ENCODE measurements at places on chromosomes 3 and 15.

- no peak for DNase-seq
Observed at GRCh38 chr3:69902386-69902785, 97.1 kb upstream of the SAMMSON start.

- peak; percentile 63 for DNase-seq
Observed at GRCh38 chr3:128385080-128385832, 81.4 kb downstream of the DNAJB8 start.

DNA sequence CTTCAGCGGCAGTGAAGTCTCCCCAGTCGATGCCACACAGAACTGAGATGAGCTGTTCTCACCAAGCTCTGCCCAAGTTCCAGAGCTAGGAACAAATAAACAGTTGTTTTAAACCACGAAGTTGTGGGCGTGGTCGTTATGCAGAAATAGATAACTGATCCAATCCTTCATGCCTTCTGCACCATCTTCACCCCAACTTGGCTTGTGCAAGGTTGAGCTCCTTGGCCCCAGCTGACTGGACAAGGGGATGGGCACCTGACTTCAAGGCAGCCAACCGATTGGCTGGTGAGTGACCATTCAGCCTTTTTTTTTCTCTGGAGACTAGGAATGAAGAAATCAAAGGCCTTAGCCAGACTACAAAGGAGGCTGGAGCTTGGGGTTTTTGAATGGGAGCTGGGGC is 23.9 kb downstream of the LINGO1 start:
- DNase-seq: no peak

GRCh38 chr15:51303462-51303980 is 34.9 kb downstream of the CYP19A1 start:
- DNase-seq: no peak

DNA sequence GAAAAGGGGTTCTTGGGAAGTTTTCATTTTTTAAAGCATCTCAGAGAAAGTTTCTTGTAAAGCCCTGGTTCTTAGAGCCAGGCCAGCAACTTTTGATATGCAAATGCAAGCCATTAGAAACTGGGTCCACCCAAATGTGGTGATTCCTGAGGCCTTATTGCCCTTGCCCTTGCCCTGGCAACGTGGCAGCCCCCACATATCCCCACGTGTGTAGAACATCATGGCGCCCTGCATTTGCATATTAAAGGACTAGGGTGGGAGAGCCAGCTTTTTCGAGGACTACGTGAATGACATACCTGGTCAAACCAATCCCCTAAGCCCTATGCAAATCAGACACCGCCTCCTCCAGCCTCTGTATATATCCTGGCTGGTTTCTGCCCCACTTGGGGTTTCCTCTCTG is 314.9 kb upstream of the NECTIN3 start:
- no peak for DNase-seq

DNA sequence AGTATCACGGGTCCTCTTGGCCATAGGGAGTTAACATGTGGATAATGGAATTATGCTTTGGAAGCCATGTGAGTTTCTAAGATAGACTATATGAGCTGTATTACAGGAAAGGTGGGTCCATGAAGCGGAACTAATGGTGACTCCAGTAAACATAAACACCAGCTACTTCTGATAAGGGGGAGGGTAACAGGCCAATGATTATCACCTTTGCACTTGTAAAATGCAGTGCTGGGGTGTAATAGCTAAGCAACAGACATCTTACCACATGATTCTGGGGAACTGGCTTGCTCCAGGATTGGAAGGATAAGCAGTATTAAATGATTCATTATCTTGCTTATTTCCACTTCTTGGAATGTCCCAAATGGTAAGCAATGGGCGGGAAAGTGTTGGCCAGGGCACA is 61.4 kb upstream of the CD47 start:
- no peak for DNase-seq

DNA sequence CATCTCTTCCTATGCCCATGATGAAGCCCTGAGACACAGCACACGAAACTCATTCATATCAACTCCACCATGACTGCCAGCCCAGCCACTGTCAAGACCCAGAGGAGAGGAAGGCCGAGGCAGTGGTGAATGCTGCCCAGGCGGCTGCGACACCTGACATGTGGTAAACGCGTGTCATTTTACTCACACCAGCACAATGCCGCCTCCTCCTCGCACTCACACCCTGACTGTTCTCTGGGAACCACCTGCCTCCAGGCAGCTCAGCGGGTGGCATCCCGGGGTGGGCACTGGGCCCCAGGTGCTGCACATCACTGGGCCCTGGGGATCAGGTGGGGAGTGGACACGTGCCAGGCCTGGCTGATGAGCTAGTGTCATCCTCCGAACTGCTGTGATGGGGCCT is 21.5 kb downstream of the KLHL25 start:
- DNase-seq: no peak

GRCh38 chr3:123282461-123282860 is 80.7 kb downstream of the SEC22A start:
- no peak for DNase-seq

DNA sequence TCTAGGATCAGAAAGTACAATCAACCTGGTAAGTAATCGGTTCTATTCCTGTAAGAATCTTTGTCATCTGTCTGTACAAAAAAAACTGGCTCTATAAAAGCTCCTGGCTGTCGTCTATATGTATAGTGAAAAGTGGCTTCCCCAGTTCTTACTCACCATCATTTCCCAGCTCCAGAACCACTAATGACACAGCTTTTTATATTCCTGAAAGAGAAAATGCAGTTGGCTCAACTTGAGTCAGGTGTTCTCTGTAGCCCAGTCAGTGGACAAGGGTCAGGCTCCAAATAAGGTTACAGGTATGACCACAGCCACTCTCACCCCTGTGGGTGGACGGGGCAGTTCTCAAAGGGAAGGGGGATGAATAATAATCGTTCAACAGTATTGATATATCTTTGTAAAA is 85.1 kb downstream of the AP4E1 start:
- no peak for DNase-seq

GRCh38 chr3:25064681-25065080 is 363.4 kb upstream of the RARB start:
- no peak for DNase-seq

DNA sequence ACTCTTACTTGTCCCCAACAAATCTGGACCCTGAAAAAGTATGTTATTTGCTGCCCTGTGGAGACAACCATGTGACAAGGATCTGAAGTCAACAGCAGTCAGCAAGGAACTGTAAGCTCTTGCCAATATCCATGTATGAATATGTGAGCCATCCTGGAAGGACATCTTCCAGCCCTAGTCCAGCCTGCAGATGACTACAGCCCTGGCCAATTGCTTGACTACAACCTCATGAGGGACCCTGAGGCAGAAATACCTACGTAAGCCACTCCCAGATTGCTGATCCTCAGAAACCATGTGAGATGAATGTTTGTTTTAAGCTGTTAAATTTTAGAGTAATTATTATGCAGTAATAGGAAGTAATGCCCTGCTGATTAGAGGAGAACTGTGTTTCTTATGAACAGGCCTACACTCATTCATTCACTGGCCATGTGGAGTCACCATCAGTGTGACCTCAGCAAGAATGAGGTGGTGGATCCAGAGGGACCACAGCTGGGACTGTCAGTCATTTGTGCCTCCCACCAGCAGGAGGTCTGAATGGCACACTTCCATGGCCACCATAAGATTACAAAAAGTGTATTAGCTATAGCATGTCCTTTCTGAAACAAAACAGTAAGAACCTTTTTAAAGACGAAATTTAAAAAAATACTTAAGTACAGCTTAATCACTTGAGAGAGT is 92.6 kb downstream of the TFDP2 start:
- DNase-seq: peak; percentile 82

DNA sequence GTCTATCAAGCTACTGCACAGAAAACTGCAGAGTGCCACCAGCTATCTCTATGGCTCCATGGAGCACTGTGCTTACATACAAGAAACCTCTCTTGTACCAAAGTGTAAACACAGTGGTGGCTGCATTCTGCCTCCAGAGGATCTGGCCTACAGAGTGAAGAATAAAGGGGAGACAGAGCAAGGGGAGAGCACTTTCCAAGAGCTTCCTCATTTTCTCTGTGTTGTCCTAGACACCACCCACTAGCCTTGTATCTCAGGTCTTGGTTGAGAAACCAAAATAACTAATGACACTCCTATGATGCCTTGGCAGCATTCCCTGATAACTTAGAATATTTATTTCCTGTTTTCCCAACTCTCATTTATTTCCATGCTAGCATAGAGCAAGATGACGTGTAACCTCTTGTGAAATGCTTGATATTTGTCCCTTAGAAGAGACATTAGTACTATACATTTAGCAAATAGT is 56.9 kb upstream of the PHLDB2 start:
- peak; percentile 84 for DNase-seq

GRCh38 chr3:10764259-10765051 is 51.6 kb upstream of the SLC6A11 start:
- DNase-seq: no peak

DNA sequence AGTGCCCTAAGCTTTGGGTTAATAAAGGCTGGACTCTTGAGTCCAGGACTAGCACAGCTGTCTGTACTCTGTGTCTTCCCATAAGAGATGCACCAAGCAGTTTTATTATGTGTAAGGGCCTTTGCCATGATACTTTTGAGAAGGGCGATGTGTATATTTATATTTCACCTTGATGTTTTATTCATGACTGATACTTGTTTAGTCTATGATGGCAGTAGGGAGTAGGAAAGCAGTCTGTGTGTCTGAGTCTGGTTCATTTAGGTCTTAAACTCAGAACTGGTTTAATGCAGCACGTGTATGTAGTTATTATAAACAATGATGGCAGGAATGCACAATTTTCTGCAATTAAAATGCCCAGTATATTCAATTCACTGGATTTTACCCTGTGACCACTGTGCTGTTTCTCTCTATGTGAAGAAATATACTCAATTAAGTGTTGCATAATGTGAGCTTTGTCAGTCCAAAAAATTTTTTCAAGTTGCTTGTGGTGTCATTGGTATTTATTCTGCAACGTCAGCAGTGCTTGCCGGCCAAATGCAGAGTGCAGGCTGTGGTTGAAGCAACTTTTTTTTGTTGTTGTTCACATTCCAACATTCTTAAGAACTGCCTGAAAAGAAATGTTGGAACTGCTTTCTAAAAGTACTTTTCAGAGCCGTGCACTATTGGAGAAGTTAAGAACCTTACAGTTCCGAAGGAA is 423.7 kb upstream of the SEMA6D start:
- DNase-seq: peak; percentile 98

- DNase-seq: peak; percentile 24
Observed at GRCh38 chr3:88150806-88151205, 1.0 kb downstream of the C3orf38 start.

- DNase-seq: peak; percentile 20
Observed at GRCh38 chr3:15606434-15606891, 4.9 kb downstream of the BTD start.

DNA sequence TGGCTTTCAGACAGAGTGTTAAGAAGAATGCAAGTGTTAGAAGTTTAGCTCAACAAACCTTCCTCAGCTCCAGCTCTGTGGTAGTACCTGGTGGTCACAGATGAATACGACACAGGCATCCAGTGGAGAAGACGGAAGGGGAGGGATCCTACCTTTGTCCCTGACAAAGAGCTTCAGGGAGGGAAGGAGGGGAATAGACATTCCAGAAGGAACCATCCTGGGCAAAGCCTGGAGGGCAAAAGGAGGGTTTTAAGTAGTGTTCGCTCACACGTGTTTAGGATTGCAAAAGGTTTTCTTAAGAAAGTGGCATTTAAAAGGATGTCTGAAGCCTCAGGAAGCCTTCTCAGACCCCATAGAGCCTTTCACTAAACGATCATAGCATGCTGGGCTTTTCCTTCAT is 2.8 kb downstream of the CHCHD4 start:
- DNase-seq: no peak

- DNase-seq: no peak
Observed at GRCh38 chr3:187624588-187624987, 45.6 kb downstream of the SST start.

GRCh38 chr15:88181613-88182012 is 74.9 kb downstream of the NTRK3 start:
- no peak for DNase-seq

DNA sequence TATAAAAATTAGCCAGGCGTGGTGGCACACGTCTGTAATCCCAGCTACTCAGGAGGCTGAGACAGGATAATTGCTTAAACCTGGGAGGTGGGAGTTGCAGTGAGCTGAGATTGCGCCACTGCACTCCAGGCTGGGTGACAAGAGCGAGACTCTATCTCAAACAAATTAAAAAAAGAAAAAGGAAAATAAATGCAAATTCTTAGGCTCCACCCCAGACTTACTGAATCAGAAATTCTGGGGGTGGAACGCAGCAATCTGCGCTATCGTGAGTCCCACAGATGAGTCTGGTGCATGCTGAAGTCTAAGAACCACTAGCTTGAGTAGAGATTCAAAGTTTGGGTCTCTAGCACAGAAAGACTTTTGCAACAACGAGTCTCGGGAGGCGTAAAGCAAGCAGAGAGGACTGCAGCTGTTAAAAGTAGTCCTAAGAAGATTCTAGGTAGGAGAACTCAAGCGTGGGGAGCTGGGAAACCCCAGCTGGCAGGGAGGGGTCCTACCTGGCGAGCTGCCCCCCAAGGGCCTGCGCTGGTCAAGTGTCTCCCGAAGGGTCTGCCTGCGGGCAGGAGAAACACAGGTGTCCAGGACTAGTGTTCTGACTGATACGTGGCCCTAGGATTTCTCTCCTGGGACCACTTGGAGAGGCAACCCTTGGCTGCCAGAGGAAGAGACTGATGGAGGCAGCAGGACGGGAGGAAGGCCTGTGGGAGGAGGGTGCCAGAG is 21.9 kb downstream of the CEP19 start:
- no peak for DNase-seq

GRCh38 chr3:73561494-73561893 is 63.2 kb downstream of the PDZRN3 start:
- DNase-seq: peak; percentile 34

DNA sequence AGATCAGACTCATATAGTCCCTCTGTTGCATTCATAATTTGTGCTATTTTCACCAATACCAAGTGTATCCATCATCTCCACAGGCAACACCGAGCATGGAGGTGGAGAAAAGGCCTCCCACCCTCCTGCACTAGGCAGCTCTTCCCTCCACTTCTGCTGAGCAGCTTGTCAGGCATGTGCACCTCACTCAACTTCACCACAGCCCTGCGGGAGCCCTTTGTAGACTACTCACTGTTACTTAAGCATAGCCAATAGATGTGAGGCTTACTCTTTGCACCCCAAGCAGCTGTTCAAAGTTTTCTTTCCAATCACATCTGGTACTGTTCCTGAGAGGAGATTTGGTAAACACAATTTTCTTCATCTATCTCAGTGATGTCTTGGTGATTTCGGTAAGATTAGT is 16.9 kb upstream of the GUCA1C start:
- no peak for DNase-seq

DNA sequence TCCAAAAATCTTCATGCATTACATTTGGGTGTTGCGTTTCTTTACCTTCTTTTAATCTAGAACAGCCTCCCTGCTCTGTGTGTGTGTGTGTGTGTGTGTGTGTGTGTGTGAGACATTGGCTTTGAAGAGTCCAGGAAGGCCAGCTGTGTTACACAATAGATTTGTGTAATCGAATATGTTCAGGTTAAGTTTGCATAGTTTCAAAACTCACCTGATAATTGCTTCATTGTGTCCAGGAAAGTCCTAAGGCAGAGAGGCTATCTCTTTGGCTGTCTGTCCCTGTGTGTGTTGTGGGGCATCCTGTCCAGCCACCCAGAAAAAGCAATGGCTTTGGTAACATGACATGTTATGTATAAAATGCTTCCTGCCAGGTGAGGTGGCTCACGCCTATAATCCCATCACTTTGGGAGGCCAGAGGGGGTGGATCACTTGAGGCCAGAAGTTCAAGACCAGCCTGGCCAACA is 37.5 kb downstream of the ZNF710 start:
- DNase-seq: no peak

Measured in muscle of leg (tissue), 16 donors.